ENCODE measurements at places on chromosomes 4 and X. TPM values are rescaled to one million over a fixed set of nuclear protein-coding genes. Genes with fewer than 3 reads are reported as not detected.

GRCh38 chr4:106414366-106414765, 45.8 kb upstream of the GIMD1 start:
- H3K27me3 ChIP-seq: no peaks in the 10 kb centered on the region
- no peaks in the 10 kb centered on the region for H3K36me3 ChIP-seq
- no peak overlapping the region for H3K27ac ChIP-seq
- no peak overlapping the region for H3K4me3 ChIP-seq

- peaks cover 2% of the 10 kb centered on the region for H3K36me3 ChIP-seq
- peak overlapping the region; percentile 73 for H3K27ac ChIP-seq
- H3K4me3 ChIP-seq: peak overlapping the region; percentile 87
- H3K27me3 ChIP-seq: peaks cover 5% of the 10 kb centered on the region
Measured at GRCh38 chrX:155028877-155029291, 2.2 kb downstream of the FUNDC2 start.

- no peak for DNase-seq
- H3K27ac ChIP-seq: no peak overlapping the region
- H3K4me1 ChIP-seq: peaks cover 2% of the 10 kb centered on the region
- H3K36me3 ChIP-seq: no peaks in the 10 kb centered on the region
- peaks cover 15% of the 10 kb centered on the region for H3K27me3 ChIP-seq
Measured at GRCh38 chr4:5018096-5018495, 1.2 kb downstream of the CYTL1 start.

DNA sequence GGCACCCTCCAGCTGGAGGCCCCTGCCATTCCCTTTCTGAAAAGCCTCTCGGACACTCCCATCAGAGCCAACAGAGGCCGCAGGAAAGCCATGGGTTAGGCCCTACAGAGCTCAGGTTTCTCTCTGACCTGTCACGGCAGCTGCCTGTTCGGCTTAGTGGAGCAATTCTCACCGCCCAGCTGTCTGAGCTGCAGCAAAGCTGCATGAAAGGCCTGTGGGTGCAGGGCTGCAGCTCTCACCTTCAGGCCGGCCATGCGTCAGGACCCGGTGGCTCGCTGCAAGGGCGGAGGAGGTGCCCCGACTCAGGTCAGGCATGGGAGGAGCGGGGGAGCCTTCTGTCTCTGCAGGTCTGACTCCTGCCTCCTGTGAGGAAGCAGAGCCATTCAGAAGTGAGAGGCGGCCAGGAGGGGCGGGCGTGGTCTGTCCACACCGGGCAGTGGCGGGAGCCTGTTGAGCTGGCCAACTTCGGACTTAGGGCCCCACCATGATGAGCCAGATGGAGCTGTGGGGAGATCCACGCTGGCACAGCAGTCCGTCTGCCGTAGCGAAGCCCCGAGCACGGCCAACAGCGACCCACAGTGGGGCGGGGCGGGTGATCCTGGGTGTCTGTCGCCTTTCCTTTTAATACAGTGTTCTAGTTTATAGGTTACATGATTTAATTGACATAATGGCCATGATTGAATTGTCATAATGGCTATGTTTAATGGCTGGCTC, 23.4 kb downstream of the PDE6B start:
- no peak overlapping the region for H3K27ac ChIP-seq
- no peaks in the 10 kb centered on the region for H3K36me3 ChIP-seq
- H3K4me1 ChIP-seq: peaks cover 5% of the 10 kb centered on the region
- no peaks in the 10 kb centered on the region for H3K27me3 ChIP-seq
- no peak for DNase-seq

DNA sequence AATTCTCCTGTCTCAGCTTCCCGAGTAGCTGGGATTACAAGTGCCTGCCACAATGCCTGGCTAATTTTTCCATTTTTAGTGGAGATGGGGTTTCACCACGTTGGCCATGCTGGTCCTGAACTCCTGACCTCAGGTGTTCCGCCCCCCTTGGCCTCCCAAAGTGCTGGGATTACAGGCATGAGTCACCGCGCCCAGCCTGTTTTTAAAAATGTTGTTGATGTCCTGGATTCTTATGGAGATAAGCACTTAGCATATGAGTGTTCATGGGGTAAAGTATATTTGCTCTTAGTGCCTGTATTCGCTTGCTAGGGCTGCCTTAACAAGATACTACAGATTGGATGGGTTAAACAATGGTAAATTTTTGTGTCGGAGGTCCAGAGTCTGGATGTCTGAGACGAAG, 91.7 kb downstream of the CEP44 start:
- no peaks in the 10 kb centered on the region for H3K4me1 ChIP-seq
- no peak overlapping the region for H3K4me3 ChIP-seq
- H3K36me3 ChIP-seq: no peaks in the 10 kb centered on the region
- no peaks in the 10 kb centered on the region for H3K27me3 ChIP-seq
- no peak for DNase-seq
- no peak overlapping the region for H3K27ac ChIP-seq

- H3K27ac ChIP-seq: no peak overlapping the region
- no peak overlapping the region for H3K4me3 ChIP-seq
- H3K36me3 ChIP-seq: peaks cover 22% of the 10 kb centered on the region
- no peak for DNase-seq
- H3K4me1 ChIP-seq: peaks cover 6% of the 10 kb centered on the region
- no peaks in the 10 kb centered on the region for H3K27me3 ChIP-seq
Measured at GRCh38 chrX:16828124-16828908, 41.8 kb downstream of the RBBP7 start.

DNA sequence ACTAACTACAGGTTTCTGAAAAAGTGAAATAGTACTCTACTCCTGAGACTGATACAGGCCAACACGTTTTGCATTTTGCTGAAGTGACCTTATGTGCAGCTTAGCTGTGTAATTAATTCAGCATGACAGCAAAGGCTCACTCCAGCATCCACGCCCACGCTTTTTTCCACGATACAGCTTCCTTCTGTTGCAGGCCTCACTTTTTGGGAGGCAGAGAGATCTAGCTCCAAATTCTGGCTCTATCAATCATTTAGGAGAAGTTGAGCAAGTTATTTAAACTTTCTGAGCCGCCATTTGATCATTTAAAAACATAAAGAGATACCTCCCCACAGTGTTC, 160.3 kb downstream of the AFAP1 start:
- peaks cover 19% of the 10 kb centered on the region for H3K4me1 ChIP-seq
- H3K36me3 ChIP-seq: peaks cover 2% of the 10 kb centered on the region
- H3K27ac ChIP-seq: no peak overlapping the region

DNA sequence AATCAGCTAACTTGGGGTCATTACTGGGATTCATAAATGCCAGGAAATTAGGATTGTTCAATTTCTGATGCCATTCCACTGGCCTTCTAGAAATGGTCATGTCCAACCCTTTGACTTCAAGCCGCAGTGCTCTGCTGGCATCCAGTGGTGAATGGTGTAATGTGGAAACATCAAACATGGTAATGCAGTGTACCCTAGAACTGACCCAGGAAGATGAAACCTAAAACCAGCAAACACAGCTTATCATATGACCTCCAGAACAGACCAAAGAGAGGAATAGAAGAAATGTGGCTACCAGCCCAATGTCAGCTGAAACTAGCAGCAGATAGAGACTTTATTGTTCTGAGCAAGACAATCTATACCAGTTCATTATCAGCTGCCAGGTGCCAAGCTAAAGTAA, 13.8 kb downstream of the CXCL13 start:
- peaks cover 9% of the 10 kb centered on the region for H3K4me1 ChIP-seq
- no peaks in the 10 kb centered on the region for H3K36me3 ChIP-seq
- DNase-seq: no peak
- H3K27me3 ChIP-seq: peaks cover 17% of the 10 kb centered on the region

DNA sequence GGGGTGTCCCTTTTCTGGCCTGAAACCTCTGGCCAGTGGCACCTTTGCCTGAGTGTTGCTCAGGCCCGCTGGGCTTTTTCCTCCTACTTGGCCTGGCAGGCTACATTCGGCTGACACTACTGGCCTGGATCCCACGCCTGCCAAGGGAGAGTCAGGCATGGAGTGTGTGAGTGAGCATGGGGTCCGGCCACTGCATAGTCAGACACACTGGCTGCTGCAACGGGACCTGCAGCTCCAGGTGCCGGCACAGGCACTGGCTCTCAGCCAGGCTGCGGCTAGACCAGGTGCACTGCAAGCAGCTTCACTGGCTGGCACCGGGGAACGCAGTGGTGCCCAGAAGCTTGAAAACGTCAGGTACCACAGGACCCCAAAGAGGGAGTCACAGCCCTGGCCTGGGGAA, 434.9 kb downstream of the ARHGAP24 start:
- no peaks in the 10 kb centered on the region for H3K27me3 ChIP-seq
- no peaks in the 10 kb centered on the region for H3K36me3 ChIP-seq
- no peak overlapping the region for H3K4me3 ChIP-seq
- no peak for DNase-seq

- H3K27ac ChIP-seq: no peak overlapping the region
- no peaks in the 10 kb centered on the region for H3K36me3 ChIP-seq
- no peak overlapping the region for H3K4me3 ChIP-seq
Measured at GRCh38 chrX:16310326-16310725, 143.0 kb downstream of the MAGEB17 start.

- no peak for DNase-seq
- H3K27me3 ChIP-seq: no peaks in the 10 kb centered on the region
- H3K4me1 ChIP-seq: no peaks in the 10 kb centered on the region
Measured at GRCh38 chrX:129347291-129347690, 176.0 kb downstream of the SMARCA1 start.

- peaks cover 53% of the 10 kb centered on the region for H3K36me3 ChIP-seq
- H3K27me3 ChIP-seq: no peaks in the 10 kb centered on the region
- DNase-seq: no peak
- H3K4me3 ChIP-seq: no peak overlapping the region
Measured at GRCh38 chr4:128986908-128987307, 106.4 kb downstream of the SCLT1 start.

- H3K4me1 ChIP-seq: no peaks in the 10 kb centered on the region
- no peaks in the 10 kb centered on the region for H3K27me3 ChIP-seq
- H3K4me3 ChIP-seq: no peak overlapping the region
- DNase-seq: no peak
Measured at GRCh38 chrX:5644776-5645175, 583.9 kb downstream of the NLGN4X start.

GRCh38 chr4:84366161-84366560, 132.9 kb downstream of the NKX6-1 start:
- no peak for DNase-seq
- no peaks in the 10 kb centered on the region for H3K4me1 ChIP-seq
- H3K4me3 ChIP-seq: no peak overlapping the region
- H3K36me3 ChIP-seq: no peaks in the 10 kb centered on the region

Gene VCX3A
- not detected for total RNA-seq

Gene USP51
- 1.2 TPM for total RNA-seq

Gene APBB2
- 0.53 TPM for total RNA-seq

Gene VCX3B
- not detected for total RNA-seq

Gene LRIT3
- 0.16 TPM for total RNA-seq

Gene NEUROG2
- not detected for total RNA-seq

Gene PNMA6F
- not detected for total RNA-seq

Gene NEIL3
- total RNA-seq: 35.2 TPM

Gene FAM120C
- 10.1 TPM for total RNA-seq

Gene ARX
- not detected for total RNA-seq

Gene RTL3
- 0.08 TPM for total RNA-seq
